ENCODE measurements at places on chromosomes 6 and 20.

- DNase-seq: no peak
These were observed 214.7 kb upstream of the PROKR2 start for GRCh38 chr20:5531318-5532081.

- no peak for DNase-seq
These were observed 56.3 kb upstream of the ANKEF1 start for GRCh38 chr20:9978397-9979004.

DNA sequence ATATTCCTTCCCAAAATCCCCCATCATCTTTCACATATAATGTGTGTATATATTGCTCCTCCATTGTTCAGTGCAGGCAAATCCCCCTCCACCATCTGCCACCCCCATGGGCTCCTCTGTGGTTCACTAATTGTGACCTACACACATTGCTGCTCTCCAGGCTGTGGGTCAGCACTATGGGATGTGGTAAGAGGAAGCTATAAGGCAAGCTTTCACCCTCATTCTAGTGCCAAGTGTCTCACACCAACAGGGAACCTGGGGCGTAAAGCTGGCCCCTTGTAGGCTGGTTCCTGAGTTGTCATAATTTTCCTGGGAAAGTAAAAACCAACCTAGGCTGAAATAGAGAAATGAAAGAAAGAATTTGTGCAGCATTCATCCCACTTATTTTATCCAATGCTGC lies 16.8 kb downstream of the FKBP1A start:
- no peak for DNase-seq

GRCh38 chr6:143288923-143289322 lies 161.6 kb downstream of the ADAT2 start:
- no peak for DNase-seq

DNA sequence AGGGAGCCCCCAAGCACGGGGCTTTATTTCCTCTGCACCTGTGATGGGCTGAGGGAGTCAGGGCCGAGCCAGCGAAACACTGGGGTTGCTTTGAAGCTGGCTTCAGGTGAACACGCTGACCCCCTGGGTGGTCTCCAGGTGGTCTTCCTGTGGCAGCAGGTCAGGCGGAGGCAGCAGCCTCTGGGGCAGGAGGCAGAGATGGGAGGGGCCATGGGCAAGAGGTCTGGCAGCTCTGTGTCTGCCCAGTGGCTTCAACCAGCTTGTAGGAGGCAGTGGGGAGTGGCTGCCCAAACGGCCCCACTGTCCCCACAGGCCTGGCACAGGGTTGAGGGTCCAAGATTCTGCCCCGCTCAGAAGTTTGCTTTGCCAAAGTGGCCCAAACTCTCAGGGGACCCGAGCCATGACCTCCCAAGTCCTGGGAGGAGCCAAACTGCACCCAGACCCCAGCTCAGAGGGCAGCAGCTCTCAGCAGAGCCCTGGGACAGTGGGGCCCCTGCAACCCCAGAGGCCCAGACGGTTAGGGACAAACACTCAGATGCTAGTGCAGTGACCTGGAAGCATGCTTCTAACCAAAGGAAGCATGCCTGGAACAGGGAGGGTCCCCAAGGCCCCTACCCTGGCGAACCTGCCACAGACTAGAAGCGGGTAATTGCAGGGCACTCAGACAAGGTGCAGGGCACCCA lies 15.3 kb downstream of the NTSR1 start:
- no peak for DNase-seq

DNA sequence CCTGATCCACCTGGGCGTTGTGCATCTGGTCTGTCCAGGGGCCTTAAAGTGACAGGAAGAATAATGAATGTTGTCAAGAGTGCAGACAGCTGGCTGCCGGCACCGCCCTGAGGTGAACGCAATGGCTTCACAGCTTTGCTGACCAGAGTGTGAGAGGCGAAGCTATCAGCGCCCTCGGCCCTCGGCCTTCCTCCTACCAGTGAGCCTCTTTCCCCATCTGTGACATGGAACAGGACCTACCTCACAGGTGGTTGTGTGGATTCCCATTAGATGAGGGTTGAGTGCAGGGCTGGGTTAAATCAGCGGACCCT lies 54.8 kb downstream of the CTCFL start:
- DNase-seq: no peak

DNA sequence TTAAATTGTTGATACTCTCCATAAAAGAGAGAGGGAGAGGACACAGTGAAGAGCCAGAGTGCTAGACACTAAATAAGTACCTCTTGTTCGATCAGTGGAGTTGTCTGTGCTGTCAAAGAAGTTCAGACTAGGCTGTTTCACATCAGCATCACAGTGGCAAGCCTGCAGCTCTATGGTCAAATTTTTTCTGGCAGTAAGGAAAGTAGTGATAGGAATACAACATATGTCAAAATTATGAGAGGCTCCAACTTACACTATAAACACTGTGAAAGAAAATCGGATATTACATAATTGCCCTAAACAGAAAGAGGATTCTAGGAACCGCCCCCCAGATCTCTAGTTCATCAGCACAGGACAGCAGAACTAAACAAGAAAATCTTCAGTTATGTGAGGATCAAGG lies 23.1 kb downstream of the DNAH8 start:
- DNase-seq: no peak

- DNase-seq: peak; percentile 92
These were observed at the start of gene E2F1 for GRCh38 chr20:33686100-33686983. E2F1 (minus strand) TSS chr20:33686385; CDS start chr20:33686264, 121 bp downstream.

GRCh38 chr6:150175586-150176151 lies 32.8 kb downstream of the PPP1R14C start:
- DNase-seq: no peak

DNA sequence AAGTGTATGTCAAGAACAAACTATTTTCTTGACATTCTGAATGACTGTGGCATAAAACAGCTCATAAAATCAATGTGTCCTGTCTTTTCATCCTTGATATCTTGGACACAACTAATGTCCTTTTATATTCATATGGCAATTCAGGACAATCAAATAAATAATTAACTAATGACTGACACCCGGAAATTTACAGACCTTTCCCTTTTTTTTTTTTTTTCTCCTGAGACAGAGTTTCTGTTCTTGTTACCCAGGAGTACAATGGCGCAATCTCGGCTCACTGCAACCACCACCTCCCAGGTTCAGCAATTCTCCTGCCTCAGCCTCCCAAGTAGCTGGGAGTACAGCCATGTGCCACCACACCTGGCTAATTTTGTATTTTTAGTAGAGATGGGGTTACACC lies 107.1 kb upstream of the LGSN start:
- no peak for DNase-seq

DNA sequence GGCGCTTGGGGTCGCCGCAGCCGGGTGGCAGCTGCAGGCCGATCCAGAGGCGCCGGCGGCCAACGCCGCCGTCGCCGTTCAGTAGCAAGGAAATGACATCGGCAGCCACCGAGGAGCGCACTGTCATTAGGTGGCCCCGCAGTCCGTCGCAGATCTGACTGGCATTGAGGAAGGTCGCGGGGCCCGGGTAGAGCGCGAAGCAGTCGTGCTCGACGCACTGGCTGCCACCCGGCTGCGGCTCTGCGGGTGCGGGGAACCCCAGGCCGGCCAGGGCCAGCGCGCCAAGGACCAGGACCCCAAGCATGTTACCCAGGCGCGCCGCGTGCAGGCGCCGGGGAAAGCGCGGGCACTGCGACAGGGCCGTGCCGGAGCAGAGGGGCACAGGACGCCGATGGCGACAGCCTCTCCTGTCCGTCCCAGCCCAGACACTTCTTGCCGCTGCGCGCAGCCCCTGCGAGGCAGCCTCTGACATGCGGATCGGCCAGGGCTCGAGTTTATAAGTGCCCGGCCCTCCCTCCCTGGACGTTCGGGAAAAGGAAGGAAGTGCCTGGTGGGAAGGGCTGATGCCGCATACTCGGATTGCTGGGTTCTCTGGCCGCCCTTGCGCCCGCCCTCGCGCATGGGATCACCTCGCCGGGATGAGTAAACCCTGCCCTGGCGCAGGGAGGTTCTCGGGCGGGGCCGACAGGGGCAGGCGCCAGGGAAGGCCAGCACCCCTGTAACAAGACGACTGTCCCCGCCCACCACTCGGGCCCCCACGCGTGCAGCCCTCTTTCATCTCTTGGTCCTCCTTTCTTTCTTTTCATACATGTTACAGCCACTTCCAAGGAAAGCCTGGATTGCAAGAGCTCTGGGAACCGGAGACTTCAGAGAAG lies at the start of gene THBD:
Gene THBD, minus strand, starts transcription at position 472 of the 875 bp plus-strand sequence. Its CDS starts 168 bp downstream, at position 304.
- DNase-seq: no peak

- DNase-seq: no peak
These were observed 80.7 kb upstream of the EEF1E1 start for GRCh38 chr6:8182902-8183665.

DNA sequence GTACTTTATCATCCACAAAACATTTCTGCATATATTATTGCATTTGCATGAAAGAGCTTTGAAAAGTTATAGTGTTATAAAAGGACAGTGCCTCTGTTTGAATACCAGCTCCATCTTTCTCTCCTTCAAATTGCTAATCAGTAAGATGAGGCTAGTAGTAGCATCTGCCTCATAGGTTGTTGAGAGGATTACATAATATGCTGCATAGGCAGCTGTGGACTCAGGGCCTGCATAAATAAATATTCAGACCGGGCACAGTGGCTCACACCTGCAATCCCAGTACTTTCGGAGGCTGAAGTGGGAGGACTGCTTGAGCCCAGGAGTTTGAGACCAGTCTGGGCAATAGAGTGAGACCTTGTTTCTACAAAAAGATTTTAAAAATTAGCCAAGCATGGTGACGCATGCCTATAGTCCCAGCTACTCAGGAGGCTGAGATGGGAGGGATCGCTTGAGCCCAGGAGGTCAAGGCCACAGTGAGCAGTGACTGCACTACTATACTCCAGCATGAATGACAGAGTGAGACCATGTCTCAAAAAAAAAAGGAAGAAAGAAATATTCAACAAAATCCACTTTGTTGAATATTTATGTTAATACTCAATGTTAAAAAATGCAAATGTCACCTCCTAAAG lies 18.3 kb upstream of the SEC63 start:
- no peak for DNase-seq

- no peak for DNase-seq
These were observed 35.1 kb upstream of the MAP3K4 start for GRCh38 chr6:160956300-160957035.

- no peak for DNase-seq
These were observed 162.0 kb upstream of the SIM1 start for GRCh38 chr6:100626721-100627120.

GRCh38 chr6:154358019-154358545 lies 1.5 kb upstream of the IPCEF1 start:
- DNase-seq: no peak

DNA sequence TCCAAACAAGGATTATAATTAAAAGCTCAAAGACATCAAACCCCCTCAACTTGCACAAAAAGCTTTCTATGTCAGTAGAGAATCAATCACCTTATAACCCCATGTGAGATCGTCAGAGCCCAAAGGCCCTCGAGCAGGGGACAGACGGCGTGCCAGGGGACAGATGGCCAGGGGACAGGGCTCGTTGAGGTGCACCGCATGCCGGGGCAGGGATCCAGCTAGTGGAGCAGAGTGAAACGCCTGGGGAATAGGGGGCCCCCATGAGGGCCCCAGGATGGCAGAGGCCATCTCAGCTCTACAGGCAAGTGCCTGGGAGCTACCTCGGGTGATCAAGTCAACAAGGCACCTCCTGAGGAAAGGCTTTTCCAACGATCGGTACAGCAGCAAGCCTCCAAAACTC lies 28.6 kb downstream of the DIDO1 start:
- no peak for DNase-seq

DNA sequence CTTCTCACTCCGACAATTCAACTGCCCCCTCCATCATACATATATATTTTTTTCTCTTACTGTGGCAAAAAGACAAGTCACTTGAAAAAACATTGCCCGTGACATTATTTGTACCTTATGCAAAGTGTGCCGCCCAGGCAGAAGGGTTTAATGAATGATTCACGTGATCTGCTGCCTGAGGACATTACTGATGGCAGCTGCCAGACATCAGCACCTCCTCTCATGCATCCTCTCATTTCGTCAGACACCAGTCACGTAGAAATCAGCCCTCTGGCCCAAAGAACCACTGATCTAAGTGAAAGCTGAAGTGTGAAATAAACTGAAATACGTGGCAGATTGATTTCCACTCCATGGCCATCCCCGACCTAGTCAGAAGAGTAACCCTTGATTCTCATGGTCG lies 218.8 kb upstream of the PDE10A start:
- DNase-seq: no peak

GRCh38 chr20:14700639-14700960 lies 363.2 kb upstream of the FLRT3 start:
- no peak for DNase-seq

DNA sequence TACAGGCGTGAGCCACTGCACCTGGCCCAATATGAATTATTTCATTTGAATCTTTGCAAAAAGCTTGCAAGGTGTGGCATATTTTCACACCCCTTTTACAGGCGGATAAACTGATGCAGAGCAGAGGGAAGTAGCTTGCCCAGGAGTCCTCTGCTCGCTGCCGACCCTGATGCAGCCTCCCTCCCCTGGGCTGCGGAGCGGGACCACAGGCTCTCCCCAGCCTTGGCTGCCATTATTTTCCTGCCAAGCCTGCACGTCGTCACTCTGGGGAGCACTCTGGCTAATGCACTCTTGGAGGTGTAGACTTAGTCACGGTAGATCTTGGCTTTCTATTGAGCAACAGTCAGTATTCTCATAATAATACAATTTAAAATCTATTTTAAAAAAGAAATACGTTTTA lies 34.8 kb upstream of the DACT2 start:
- no peak for DNase-seq

DNA sequence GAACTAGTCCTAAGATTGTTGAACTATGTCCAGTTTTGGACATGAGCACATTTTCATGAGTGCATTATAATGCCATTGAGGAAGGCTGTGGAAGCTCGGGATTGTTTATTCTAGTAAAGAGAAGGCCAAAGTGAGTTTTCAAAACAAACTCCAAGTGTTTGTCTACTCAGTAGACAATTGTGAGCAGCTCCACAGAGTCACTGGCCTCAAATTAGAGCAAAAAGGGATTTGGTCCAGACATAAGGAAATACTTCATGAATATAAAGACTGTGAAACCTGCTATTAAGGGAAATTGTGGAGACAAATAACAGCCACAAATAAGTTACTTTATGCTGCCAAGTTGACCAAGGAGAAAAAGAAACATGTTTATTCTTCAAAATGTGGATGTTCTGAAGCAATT lies 42.6 kb upstream of the PREP start:
- DNase-seq: no peak

- no peak for DNase-seq
These were observed 44.5 kb downstream of the RAMACL start for GRCh38 chr6:166541876-166542579.

DNA sequence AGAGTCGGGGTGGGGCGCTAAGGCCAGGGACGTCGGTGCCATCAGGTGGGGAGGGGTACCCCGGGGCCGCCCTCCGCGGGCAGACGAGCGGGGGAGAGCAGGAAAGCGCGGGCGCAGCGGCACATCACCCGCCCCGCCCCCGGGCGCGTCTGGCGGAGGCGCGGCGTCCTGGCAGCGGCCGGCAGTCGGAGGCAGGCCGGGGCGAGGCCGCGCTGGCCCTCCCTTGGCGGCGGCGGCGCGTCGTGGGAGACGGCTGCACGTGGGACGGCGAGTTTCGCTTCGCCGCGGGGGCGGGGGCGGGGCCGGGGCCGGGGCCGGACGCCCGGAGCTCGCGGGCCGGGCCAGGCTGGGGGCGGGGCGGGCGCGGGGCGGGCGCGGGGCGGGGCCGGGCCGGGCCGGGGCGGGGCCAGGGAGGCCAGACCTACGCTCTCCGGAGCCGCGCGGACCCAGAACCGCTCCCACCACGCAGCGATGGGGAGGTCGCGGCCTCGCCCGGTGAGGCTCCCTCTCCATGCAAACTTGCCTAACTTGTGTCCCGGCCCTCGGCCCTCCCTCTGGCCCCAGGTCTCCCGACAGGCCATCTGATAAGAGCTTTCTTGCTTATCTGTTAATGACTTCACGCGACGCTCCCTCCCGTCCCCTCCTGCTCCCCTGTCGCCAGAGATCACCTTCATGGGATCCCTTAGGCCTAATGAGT lies 12.5 kb downstream of the ITPR3 start:
- DNase-seq: peak; percentile 24

GRCh38 chr6:157813191-157813590 lies 9.9 kb upstream of the SNX9 start:
- DNase-seq: no peak

All from activated CD4-positive, CD25-positive, alpha-beta regulatory T cell (primary cell).